LHCN-M2 (cell line): ENCODE measurements at places on chromosomes 7 and 10. TPM values are rescaled to one million over a fixed set of nuclear protein-coding genes. Genes with fewer than 3 reads are reported as not detected.

Gene TAS2R3
- 0.19 and 0.34 TPM in 2 replicates for total RNA-seq

Gene EPHB6
- 0.32 and 0.69 TPM in 2 replicates for total RNA-seq

Gene POLD2
- total RNA-seq: 193 and 201 TPM in 2 replicates

Gene MACC1
- 0.06 and 0.11 TPM in 2 replicates for total RNA-seq

Gene LIPK
- total RNA-seq: 0.17 TPM in 1 of 2 replicates, not detected in the other

Gene SEMA3E
- total RNA-seq: 0.71 and 0.98 TPM in 2 replicates

Gene LRCH4
- 81.4 and 92.0 TPM in 2 replicates for total RNA-seq

Gene WASHC2A
- 31.9 and 43.8 TPM in 2 replicates for total RNA-seq

Gene SUN3
- total RNA-seq: not detected in 2 replicates

Gene SEC31B
- total RNA-seq: 1.5 and 2.6 TPM in 2 replicates

Gene LIPM
- not detected in 2 replicates for total RNA-seq

Gene ABHD11
- 34.5 and 40.1 TPM in 2 replicates for total RNA-seq

Gene MYH16
- not detected in 2 replicates for total RNA-seq

Gene MKI67
- total RNA-seq: 54.4 and 87.8 TPM in 2 replicates

Gene WEE2
- total RNA-seq: not detected in 2 replicates

Gene SYCE1
- total RNA-seq: not detected in 2 replicates

Gene SRGN
- 409 and 438 TPM in 2 replicates for total RNA-seq

Gene PODXL
- total RNA-seq: 2.2 and 3.1 TPM in 2 replicates

Gene SMKR1
- total RNA-seq: 0.46 and 0.71 TPM in 2 replicates

Gene OPN1SW
- total RNA-seq: 1.7 and 2.1 TPM in 2 replicates

Gene ARMC3
- total RNA-seq: not detected in 2 replicates

Gene KLF14
- not detected in 2 replicates for total RNA-seq

Gene FXYD4
- not detected in 2 replicates for total RNA-seq

Gene SORCS3
- not detected in 2 replicates for total RNA-seq

Gene SNX13
- total RNA-seq: 65.8 and 81.9 TPM in 2 replicates
